Upper lobe of left lung (tissue), 6 donors: ENCODE measurements at places on chromosomes 2 and 18.
A peak's percentile ranks its signal among the peaks of the same experiment; 100 is the strongest.

DNA sequence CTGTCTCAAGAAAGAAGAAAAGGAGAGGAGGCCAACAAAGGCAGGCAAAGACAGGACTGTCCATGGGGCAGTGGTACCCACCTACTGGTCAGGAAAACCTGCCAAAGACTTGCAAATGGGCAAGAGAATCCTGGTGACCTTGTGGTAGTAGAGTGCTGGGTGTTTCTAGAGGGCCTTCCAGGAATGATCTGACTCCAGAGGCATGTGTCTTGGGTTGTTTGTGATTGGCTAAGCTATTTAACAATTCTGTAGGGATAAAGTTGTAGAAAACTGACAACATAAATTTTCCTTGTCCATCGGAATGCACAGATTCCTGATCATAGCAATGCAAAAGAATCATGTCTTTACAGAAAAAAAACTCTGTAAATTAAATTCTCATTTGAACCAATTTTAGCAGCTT lies 68.5 kb upstream of the ZNF532 start:
- DNase-seq, result no peak

- no peak for DNase-seq
Observed at GRCh38 chr2:44244135-44244871, 31.0 kb upstream of the SLC3A1 start.

DNA sequence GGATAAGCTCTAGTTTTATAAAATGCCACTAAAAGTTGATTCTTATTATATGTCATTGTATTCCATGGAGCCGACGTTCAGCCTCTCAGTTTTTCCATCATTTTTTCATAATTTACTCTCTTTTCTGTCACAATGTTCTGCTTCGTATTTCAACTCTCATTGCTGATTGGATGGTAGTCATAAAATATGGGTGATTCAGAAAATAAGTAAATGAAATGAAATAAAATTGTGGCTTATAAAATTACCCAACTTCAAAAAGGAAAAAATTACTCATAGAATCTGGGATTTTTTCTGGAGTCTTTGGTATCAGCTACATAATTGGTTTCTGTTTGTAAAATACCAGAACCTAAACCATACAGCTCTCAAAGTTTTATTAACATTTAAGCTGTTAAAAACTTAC lies 139.7 kb upstream of the ITGA4 start:
- no peak for DNase-seq

GRCh38 chr2:143155661-143156060 lies 26.4 kb downstream of the ARHGAP15 start:
- no peak for DNase-seq

DNA sequence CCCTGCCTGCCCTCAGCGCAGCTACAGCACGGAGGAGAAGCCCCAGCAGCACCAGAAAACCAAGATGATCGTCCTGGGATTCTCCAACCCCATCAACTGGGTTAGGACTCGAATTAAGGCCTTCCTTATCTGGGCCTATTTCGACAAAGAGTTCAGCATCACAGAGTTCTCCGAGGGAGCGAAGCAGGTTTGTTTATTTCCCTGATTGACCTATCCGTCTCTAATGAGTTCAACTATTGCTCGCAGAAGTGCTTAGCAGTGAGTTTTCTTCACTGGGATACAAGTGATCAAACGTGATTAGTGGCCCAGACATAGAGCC lies 639 bp downstream of the MAIP1 start:
- DNase-seq, result no peak

DNA sequence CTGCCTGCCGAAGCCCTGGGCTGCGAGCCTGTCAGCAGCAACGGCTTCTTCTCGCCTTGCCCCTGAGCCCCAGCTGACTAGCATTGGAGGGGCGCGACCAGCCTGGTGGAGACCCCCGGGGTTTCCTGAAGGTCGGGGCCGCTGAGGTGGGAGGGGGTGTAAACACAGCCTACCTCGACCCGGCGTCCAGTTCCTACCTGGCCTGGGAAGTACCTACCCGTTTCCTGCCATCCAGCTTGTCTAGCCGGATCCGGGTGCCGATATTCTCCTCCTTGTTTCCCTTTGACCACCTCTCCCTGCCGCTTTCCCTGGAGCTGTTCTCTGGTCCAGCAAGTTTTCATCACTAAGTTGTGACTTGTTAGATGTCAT lies 511 bp downstream of the MOB4 start:
- DNase-seq, result peak; percentile 53

DNA sequence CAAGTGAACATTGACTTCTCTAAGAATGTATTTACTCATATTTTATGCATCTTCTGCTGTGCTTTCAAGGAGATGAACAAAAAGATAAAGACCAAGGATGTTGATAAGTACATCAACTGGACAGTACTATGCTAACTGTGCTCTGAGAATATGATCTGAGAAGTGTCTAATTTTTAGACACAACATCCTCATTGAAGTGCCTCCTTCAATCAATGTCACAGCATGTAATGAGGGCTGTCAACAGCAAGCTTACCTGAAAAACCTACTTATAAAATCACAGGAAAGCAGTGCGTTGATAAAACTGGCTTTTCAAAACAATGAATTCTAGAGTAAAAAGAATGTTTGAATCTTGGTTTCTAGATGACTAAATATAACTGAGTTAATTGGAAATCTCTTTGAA lies 452.9 kb upstream of the DSEL start:
- DNase-seq, result no peak

- DNase-seq, result no peak
Observed at GRCh38 chr2:171393487-171393886, 40.3 kb downstream of the METTL8 start.

- DNase-seq, result no peak
Observed at GRCh38 chr2:11314487-11314886, 29.9 kb downstream of the ROCK2 start.

DNA sequence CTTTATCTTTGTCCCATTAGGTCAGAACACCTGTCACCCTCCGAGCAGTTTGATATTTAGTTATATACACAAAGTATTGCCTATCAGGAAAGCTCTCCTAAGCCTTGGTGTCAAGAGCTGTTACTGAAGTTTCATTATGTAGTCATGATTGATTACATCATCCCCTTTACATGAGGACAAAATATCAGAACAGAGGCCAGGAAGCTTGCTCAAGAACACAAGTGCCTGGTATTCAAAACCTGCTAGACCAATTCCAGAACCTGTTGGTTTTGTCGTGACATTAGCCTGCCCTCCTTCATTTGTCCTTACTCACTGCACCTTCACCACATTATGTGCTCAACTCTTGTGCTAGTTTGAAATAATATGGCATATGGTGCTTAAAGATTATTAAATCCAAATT lies 377.1 kb downstream of the CDH19 start:
- peak; percentile 45 for DNase-seq

DNA sequence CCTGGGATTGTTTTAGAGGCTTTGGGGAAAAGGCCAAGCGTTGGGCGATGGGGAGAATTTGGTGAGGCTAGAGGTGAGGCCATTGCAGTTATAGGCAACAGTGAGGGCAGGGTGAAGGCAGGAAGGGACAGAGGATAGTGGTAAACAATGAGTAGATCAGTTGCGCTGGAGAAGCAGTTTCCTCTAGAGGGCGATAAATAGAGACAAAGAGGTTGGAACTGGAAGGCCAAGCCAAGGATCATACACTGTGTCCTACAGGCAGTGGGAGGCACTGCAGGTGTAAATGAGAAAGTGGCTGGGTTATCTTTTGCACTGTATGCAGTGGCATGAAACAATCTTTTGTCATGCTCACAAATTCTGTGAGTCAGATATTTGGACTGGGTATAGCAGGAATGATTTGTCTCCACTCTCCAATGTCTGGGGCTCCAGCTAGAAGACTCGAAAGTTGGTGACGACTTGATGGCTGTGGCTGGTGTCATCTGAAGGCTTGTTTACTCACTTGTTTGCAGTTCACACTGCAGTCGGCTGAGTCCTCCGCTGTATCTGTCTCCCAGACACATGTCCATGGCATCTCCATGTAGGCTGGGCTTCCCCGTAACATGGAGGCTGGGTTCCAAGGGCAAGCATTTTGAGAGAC lies 82.1 kb downstream of the TNP1 start:
- no peak for DNase-seq

- DNase-seq, result no peak
Observed at GRCh38 chr2:217465100-217465499, 537.7 kb downstream of the TNS1 start.

DNA sequence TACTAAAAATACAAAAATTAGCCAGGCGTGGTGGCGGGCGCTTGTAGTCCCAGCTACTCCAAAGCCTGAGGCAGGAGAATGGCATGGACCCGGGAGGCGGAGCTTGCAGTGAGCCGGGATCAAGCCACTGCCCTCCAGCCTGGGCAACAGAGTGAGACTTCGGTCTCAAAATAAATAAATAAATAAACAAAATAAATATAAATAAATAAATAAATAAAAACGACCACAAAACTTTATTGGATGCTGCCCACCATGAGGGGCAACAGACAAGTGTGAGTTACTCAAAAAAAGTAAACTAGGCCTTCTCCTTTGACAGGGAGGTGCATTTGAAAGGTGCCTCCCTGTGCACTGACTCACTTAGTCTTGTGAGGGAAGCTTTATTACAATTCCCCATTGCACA lies 50.4 kb downstream of the SLC4A1AP start:
- no peak for DNase-seq

GRCh38 chr18:70386582-70386981 lies 97.7 kb downstream of the SOCS6 start:
- no peak for DNase-seq

DNA sequence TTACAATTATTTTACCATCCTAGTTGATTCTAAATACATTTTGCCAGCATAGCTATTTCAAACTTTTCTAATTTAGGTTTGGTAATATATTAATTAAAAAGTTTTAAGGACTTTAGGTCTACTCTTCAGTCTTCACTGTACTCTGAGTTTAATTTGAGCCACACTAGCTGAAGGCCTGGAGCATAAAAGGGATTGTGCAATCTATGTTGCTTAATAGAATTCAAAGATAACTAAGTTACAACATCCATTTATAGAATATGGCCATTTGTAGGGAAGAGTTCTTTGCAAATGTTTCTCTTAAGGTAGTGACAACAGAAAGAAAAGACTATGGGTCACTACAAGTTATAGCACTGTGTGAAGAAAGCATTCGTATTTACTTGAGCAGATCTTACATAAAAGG lies 702.2 kb upstream of the NRXN1 start:
- no peak for DNase-seq

- DNase-seq, result no peak
Observed at GRCh38 chr2:48454504-48454903, 75.5 kb upstream of the STON1 start.

DNA sequence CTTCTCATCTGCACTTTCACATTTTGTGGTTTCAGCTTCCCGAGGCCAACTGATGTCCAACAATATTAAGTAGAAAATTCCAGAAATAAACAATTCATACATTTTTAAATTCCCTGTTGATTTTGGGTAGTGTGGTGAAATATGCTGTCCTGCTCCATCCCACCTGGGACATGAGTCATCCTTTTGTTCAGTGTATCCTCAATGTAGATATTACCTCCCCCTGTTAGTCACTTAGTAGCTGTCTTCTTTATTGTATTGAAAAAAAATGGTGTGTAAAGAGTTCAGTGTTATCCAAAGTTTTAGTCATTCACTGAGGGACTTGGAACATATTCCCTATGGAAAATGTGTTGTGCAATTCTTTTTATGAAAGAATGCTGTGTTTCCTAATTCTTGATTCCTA lies 348.1 kb downstream of the SOCS6 start:
- DNase-seq, result no peak

DNA sequence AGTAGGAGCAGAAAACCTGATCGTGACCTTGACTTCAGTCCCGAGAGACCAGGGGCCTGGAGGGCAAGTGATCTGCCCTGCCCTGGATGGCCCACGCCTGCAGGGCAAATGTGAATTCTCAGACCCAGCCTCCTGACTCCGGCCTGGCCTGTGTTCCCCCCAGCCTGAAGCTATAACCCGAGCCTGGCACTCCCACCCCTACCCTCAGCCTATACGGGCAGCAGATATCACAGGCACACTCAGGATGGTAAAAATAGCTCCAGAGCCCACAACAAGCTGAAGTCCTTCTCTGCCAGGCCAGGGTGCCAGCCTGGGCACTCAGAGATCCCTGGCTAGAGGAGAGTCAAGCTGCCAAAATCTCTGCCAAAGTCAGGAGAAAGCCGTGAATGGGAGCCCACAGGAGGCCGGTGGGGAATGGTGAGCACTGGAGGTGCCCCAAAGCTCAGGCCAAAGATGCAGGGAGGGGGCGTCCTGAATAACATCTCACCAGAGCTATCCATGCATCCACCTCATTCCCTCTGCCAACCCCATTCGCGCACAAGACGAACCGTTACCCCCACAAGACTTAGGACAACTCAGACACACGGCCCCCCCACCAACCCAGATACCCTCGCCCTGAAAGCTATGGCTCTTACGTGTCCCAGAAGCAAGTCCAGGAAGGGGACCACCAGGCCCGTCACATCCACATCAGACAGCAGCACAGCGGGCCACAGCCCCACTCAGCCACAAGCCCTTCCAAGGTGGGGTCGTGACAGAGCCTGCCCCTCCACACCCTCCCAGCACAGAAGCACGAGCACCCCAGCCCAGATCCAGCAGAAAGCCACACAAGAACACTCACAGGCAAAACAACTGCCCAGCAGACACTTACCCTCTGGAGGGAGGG lies 144.9 kb downstream of the TNS1 start:
- peak; percentile 41 for DNase-seq

- DNase-seq, result no peak
Observed at GRCh38 chr2:148971547-148971946, 67.0 kb upstream of the LYPD6B start.

DNA sequence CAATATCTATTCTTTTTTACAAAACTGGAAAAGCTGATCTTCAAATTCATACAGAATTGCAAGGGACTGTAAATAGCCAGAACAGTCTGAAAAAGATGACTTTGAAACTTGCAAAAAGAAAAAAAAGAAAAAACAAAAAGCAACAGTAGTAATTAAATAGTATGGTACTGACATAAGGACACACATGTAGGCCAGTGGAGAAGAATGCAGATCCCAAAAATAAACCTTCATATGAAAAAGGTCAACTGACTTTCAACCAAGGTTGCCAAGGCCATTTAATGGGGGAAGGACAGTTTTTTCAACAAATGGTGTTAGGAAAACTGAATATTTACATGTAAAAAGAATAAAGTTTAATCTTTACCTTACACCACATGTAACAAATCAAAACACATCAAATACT lies 111.8 kb downstream of the USP34 start:
- DNase-seq, result no peak

DNA sequence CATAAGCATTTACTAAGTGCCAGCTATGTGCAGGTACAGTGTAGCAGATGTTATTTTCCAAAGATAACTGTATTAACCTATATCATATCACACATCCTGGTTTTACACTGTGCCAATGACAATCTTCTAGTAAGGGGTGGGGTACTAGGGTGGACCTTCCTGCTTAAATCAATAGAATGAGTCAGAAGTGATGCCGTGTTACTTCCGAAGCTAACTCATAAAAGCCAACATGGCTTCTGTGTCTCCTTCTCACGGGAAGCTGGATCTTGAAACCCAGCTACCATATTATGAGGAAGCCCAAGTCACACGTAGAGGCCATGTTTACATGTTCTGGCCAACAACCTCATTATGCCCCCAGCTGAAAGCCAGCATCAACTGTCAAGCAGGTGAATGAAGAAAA lies 59.1 kb downstream of the MRPL33 start:
- no peak for DNase-seq

GRCh38 chr2:175253871-175254270 lies 72.4 kb upstream of the ATP5MC3 start:
- DNase-seq, result no peak

GRCh38 chr2:7010391-7011054 lies 93.3 kb downstream of the RNF144A start:
- no peak for DNase-seq

GRCh38 chr2:160509016-160509415 lies 15.4 kb upstream of the RBMS1 start:
- DNase-seq, result no peak
